CD4-positive, alpha-beta T cell treated with Interleukin-17A for 1 hour (primary cell): ENCODE measurements at places on chromosomes 13 and 19.

DNA sequence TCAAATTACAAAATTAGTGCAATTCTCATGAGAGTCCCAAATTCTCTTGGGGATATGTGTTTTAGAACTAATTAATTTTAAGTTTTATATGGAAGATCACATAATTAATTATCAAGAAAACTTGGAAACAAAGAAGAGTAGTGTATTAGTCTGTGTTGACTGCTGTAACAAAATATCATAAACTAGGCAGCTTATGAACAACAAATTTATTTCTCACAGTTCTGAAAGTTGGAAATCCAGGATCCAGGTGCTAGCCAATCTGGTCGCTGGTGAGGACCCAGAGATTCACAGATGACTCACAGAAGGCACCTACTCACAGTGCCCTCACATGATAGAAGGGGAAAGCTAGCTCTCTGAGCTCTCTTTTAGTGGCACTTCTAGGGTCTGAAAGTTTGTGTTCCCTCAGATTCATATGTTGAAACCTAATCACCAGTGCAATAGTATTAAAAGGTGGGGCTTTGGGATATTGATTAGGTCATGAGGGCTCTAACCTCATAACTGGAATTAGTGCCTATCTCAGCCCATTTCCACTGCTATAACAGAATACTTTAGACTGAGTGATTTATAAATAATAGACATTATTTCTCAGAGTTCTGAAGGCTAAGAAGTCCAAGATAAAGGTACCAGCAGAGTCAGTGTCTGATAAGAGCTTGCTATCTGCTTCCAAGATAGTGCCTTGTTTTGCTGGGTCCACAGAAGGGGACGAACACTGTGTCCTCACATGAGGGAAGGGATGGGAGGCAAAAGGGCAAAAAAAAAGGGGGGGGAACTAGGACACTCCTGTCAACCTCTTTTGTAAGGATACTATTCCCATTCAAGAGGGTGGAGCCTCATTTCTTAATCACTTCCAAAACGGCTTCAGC is 1.5 kb upstream of the ARGLU1 start:
- no peak for DNase-seq

DNA sequence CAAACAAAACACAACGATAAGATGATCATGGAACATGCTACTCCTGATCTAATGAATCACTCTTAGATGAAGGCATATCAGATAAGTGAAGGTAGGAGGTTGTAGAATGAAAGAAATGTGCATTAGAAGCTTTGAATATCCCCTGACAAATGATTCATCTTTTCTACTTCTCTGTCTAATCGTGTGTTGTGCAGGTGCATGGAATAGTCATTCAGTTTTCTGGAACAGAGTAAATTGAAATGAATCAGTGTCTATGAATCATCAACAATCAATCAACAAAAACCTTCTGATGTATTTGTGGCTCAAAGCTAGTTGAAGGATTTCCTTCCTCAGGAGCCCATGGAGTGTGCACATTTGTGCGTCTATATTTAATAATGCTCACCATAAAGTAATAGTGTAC is 1290.4 kb upstream of the PCDH20 start:
- no peak for DNase-seq

GRCh38 chr19:49798574-49798973 is 14.5 kb downstream of the FUZ start:
- no peak for DNase-seq

DNA sequence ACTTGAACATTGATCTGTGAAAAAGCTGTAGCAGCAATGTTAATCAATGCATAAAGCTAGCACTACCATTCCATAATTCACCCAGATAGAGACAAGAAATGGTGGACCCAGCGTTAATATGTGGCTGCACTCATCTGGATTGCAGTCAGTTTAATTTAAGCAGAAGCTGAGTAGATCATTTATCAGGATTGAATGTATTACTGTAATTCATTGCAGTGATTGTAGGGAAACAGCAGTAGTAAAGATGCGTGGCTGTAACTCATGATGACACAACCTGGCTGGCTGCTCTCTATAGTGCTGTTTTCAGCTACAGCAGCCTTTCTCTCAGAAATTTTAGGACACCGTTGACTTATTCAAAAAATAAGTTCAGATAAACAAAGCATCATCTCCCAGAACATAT is 499.5 kb upstream of the SLITRK6 start:
- DNase-seq: no peak

DNA sequence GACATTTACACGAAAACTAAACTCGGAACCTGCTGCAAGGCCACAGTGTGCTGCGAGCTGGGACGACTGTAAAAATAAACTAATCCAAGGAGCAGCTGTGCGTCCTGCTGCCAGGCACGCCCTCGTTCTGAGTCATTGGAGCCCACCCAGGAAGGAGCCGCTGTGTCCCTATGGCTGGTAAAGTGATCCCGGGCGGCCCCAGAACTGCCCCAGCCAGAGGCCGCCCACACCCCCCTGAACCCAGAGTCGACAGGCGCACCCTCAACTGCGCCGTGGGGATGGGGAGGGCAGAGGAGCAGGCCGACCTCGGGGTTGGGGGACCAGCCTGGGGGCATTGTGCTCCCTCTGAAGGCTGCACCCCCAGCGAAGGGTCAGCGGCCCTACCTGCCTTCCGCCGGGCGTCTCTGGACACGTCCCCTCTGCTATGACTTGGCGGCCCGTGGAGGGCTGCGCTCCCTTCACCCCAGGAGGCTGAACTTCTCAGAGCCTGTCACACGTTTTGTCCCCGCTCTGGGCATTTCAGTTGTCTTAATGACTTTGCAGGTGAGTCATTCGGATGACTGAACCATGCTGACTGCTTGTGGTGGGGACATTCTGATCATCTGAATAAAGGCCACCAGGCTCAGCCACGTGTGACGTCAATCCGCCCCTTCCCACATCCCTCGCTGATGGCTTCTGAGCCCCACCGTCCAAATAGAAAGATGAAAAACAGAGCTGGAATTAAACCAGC is 42.7 kb downstream of the ADPRHL1 start:
- DNase-seq: no peak

DNA sequence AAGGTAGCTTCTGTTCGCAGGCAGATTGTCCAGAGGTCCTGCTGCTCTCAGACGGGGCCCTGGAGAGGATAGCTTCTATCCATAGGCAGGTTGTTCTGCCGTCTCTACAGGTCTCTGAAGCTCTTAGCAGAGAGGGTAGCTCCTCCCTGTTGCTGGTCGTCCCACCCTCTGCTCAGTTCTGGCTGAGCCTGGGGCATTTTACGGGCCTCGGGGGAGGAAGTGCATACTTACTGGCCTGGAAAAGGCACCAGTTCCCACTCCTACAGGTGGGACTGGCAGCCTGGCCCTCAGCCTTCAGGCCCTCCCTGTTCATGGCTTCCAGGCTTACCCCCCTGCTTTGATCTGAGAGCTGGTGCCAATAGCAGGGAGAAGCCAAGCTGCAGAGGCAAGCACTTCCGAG is 42.3 kb downstream of the USPL1 start:
- DNase-seq: no peak

- DNase-seq: no peak
These were observed 44.9 kb upstream of the ZNF536 start for GRCh38 chr19:30327331-30327730.

- DNase-seq: no peak
These were observed 2.6 kb downstream of the ERICH4 start for GRCh38 chr19:41445575-41445974.

GRCh38 chr13:113412440-113412839 is 40.8 kb downstream of the ADPRHL1 start:
- no peak for DNase-seq

GRCh38 chr19:991174-991931 is 7.2 kb downstream of the WDR18 start:
- peak; percentile 58 for DNase-seq

GRCh38 chr19:35714601-35715354 is 3.0 kb upstream of the KMT2B start:
- DNase-seq: no peak

GRCh38 chr19:788686-788982 is 8.6 kb upstream of the PTBP1 start:
- no peak for DNase-seq

DNA sequence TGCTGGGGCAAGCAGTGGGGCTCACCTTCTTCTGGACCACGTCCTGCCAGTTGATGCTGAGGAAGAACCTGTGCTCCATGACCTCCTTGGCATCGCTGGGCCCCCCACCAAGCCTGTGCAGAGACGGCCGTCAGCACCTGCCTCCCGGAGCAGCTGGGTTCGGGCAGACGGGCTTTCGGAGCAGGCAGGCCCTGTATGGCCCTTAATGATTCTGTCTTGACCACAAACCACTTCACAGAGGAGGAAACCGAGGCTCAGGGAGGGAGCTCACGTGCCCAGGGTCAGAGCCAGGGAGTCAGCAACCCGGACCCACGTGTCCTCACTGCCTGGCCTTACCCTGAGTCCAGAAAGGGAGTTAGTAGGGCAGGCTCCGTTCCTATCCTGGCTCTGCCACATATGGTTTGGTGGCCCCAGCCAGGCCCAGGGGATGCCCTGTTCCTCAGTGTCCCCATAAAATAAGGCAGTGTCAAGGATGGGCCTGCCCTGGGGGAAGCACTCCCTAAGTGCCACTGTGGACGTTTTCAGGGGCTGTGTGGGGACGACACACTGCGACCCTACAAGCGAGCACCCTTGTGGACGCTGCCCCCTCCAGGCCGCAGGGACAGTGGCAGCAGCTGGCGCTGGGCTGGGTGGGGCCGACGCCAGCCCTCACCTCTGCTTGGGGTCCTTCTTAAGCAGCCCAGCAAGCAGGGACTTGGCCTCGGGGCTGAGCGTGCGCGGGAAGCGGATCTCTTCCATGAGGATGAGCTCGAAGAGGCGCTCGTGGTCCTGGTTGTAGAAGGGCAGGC is 8.9 kb upstream of the CCNP start:
- no peak for DNase-seq

DNA sequence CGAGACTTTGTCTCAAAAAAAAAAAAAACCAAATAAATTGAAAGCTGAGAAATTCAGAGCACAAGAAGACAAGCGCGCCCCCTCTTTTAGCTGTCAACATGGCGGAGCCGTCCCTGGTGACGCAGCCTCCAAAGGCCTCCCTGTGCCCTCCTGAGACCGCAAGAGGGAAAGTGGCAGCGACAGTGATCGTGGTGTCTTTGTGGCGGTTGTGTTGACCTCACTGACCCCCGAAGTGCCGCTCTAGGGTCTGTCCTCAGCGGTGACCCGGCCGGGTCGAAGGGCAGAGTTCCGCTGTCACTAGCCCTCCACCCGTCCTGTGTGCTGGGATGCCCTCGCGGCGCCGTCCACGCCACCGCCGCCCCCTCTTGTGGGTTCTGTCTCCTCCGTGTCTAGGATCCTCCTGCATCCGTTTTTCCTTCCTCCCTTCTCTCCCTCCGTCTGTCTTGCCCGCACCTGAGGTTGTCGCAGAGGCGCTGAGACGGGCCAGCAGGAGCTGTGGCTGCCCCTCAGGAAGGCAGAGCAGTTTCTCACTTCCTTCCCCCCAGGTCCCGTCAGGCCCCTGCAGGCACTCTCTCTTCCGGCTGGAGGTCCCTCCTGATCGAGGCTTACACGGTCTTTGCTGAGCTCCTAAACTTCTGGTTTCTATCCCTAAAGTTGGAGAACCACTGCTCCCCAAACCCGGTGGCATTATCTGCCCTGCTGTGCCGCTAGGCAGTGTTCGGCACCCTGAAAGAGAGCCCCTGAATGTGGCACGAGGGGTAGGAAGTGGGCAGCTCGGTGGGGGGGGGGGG is 7.2 kb downstream of the UHRF1 start:
- peak; percentile 56 for DNase-seq

- no peak for DNase-seq
These were observed 33.1 kb downstream of the MYO16 start for GRCh38 chr13:108662528-108662927.

GRCh38 chr13:28558567-28558966 is 63.6 kb upstream of the FLT1 start:
- DNase-seq: no peak

GRCh38 chr19:13053238-13053637 is 49.4 kb downstream of the LYL1 start:
- no peak for DNase-seq

DNA sequence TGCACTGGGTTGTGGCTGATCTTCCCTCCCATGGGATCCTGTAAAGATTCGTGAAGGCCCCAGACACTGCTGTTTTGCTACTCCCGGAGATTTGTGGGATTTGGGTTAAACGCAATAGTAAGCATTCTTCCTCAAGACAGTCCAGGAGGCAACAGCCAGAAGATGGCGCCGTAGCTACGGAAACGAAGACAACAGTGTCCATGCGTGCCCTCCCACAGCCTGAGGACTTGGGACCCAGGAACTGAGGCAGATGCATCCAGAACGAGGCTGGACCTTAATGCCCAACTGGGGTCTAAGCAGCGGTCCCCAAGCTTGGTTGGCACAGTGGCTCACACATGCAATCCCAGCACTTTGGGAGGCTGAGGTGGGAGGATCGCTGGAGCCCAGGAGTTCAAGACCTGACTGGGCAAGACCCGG is 57.6 kb upstream of the ZNF507 start:
- peak; percentile 1 for DNase-seq

DNA sequence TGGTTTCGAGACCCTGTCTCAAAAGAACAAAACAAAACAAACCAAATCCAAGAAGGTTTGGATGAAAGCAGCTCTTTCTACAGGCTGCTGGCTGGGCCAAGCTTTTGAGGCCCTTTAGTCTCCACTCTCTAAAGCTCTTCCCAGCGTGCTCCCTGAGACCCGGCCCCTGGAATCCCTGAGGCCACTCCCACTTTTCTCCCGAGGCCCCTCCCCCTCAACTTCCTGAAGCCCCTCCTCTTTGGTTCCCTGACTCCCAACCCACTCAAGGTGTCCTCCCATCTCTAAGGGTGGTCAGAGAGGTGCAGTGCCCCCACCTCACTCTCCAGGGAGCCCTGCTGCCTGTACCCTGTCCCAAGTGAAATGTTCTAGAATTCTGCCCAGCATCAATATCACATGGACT is 10.6 kb downstream of the ERICH6B start:
- no peak for DNase-seq

DNA sequence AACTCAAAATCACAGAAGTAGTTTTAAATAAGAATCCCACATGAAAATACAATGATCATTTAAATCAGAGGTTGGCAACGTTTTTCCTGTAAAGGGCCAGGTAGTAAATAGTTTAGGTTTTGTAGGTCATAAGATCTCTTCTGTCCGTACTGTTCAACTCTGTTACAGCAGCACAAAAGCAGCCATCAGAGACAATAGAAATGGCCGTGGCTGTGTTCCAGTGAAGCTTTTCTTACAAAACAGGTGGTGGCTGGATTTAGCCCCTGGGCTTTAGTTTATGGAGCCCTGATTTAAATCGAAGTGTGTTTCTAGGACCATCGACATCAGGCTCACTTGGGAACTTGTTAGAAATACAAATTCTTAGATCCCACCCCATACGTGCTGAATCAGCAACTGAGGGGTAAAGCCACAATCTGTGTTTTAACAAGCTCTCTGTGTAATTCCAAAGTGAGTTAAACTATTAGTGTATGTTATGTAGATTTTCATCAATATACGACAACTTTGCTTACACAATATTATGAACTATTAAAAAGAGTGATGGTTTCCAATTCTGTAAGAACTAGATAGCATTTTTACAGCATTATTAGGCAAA is 54.8 kb upstream of the MIR17HG start:
- DNase-seq: no peak

- peak; percentile 95 for DNase-seq
These were observed 7.4 kb downstream of the FGF14 start for GRCh38 chr13:102394158-102395053.

- DNase-seq: peak; percentile 85
These were observed 1.5 kb upstream of the MYO1F start for GRCh38 chr19:8578642-8579265.
